ENCODE measurements at places on chromosomes 12 and 14. TPM values are rescaled to one million over a fixed set of nuclear protein-coding genes. Genes with fewer than 3 reads are reported as not detected.

DNA sequence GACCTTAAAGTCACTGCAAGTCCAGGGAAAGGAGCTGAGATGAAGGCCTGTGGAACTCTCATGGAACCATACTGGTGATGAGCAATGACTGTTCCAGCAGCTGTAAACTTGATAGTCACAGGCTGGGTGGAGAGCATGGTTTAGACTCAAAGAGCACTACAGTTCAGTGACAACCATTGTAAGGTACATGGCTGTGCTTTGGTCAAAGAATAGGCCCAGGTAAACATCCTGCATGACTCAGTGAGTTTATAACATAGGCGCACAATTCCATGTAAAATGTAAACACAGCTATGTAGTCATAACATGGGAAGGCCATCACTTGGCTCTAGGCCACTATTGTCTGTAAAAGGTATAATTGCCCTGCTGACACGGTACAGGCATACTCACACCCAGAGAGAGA, 119.3 kb upstream of the FSCB start:
- no peak for DNase-seq
- H3K4me3 ChIP-seq = no peak overlapping the region
- H3K36me3 ChIP-seq = no peaks in the 10 kb centered on the region
- no peaks in the 10 kb centered on the region for H3K27me3 ChIP-seq
- no peaks in the 10 kb centered on the region for H3K4me1 ChIP-seq

DNA sequence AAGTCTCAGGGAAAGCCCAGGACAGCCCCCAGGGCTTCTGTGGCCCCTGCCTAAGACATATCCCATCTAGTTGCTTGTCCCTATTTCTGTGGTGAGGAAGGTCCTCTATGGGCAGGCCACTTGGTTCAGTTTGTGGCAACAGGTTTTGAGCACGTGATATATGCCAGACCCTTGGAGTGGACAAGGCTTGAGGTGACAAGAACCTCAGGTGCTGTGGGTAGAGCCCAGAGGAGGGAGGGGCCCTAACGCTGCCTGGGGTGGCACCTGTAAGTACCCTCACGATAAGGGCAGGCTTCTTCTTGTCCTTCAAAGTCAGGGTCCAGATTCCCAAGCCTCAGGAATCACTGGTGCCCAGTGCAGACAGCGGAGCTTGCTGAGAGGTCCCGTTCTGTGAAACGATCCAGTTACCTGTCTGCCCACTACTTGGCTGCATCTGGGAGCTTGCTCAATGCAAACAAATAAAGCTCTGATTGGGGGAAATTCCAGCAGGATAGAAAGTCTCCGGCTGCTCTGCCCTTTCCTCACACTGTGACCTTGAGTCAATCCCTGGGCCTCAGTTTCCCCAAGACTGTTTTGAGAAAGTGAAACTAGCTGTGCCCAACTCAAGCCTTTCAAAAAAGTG, 47.7 kb upstream of the FAM181A start:
- no peak overlapping the region for H3K27ac ChIP-seq
- H3K36me3 ChIP-seq = no peaks in the 10 kb centered on the region
- no peaks in the 10 kb centered on the region for H3K4me1 ChIP-seq
- no peaks in the 10 kb centered on the region for H3K27me3 ChIP-seq

- no peaks in the 10 kb centered on the region for H3K36me3 ChIP-seq
- H3K4me3 ChIP-seq = no peak overlapping the region
- 0 out of 2 replicates have a peak, but pooled peaks cover 3% of the 10 kb centered on the region for H3K4me1 ChIP-seq
- H3K27ac ChIP-seq = no peak overlapping the region
These were observed 297.5 kb downstream of the RPAP3 start for GRCh38 chr12:47408171-47408871.

GRCh38 chr14:103529383-103530365, 678 bp downstream of the TRMT61A start:
- peaks cover 42% of the 10 kb centered on the region for H3K4me1 ChIP-seq
- 0 out of 2 replicates have a peak, but pooled peaks cover 2% of the 10 kb centered on the region for H3K36me3 ChIP-seq
- no peaks in the 10 kb centered on the region for H3K27me3 ChIP-seq
- DNase-seq = no peak
- H3K27ac ChIP-seq = peak overlapping the region; percentile 85
- peak overlapping the region; percentile 85 for H3K4me3 ChIP-seq

DNA sequence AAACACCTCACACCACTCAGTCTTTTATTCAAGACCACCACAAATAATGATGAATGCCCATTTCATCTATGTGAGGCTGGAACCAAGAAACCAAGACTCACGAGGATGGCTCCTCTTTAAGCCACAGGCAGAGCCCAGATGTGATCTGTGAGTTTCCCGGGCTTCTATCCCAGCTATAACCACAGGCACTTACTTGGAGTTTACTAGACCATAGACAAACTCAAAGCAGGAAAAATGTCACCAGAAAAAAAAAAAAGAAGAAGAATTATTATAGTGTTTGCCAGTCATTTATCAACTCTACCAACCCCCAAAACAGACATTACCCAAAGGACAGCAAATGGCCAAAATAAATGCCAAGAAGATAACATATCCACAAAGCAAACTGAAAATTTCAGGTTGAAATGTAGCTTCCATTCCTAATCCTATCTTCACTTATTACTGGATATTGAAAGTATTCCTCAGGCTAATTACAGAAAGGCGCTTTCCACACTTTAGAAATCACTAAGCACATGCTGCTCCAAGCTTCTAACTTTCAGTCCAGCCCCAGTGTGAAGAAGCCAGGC, 44.7 kb downstream of the ZFYVE1 start:
- DNase-seq = no peak
- H3K27ac ChIP-seq = no peak overlapping the region
- H3K36me3 ChIP-seq = no peaks in the 10 kb centered on the region
- H3K4me1 ChIP-seq = no peaks in the 10 kb centered on the region
- H3K4me3 ChIP-seq = no peak overlapping the region
- H3K27me3 ChIP-seq = no peaks in the 10 kb centered on the region

DNA sequence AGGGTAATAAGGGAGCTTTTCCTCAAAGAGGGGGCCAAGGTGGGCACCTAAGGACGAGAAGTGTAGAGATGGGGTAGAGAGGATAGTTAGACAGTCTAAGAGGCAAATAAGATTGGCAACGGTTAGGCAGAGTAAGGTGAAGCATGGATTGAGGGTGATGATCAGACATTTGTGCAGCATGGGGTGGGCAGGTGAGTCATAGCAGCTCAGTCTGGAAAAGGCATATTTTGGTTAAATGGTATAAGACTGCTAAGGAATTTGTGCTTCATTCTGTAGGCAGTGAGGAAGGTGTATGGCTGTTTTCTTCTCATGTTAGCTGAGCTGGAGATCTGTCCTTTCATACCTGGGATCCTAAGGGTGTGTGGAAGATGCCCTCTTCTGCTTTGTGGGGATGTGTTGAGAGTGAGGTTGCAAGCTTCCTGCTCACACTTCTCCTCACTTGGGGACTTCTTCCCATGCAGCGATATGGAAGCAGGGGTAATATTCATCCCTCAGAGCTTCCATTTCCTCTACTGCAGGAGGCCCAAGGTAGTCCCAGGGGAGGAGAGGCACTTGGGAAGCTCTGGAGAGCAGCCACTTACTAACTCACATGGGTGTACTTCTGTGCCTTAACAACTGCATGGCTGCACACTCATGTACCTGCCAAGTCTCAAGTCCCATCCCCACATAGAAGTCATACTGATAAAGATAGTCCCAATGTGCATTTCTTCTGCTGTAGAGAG, 28.9 kb downstream of the GSG1 start:
- no peaks in the 10 kb centered on the region for H3K27me3 ChIP-seq
- H3K27ac ChIP-seq = no peak overlapping the region
- peaks cover 4% of the 10 kb centered on the region for H3K4me1 ChIP-seq
- H3K4me3 ChIP-seq = no peak overlapping the region

FBXO33 gene
- total RNA-seq = 6.0 TPM
